ENCODE measurements at places on chromosomes 7 and 10. TPM values are rescaled to one million over a fixed set of nuclear protein-coding genes. Genes with fewer than 3 reads are reported as not detected.

DNA sequence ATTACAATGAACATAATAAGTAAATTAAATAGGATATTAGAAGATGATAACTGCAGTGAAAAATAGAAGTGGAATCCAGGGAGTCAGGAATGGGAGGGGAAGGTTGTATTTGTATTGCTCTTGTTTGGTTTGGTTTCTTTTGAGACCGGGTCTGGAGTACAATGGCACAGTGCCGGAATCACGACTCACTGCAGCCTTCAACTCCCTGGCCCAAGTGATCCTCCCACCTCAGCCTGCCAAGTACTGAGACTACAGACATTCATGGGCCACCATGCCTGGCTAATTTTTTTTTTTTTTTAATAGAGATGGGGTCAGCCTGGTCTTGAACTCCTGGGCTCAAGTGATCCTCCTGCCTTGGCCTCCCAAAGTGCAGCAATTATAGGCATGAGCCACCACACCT is 59.9 kb upstream of the LRRC4 start:
- no peak for DNase-seq

GRCh38 chr10:105023211-105024111 is 382.4 kb downstream of the SORCS3 start:
- no peak for DNase-seq

DNA sequence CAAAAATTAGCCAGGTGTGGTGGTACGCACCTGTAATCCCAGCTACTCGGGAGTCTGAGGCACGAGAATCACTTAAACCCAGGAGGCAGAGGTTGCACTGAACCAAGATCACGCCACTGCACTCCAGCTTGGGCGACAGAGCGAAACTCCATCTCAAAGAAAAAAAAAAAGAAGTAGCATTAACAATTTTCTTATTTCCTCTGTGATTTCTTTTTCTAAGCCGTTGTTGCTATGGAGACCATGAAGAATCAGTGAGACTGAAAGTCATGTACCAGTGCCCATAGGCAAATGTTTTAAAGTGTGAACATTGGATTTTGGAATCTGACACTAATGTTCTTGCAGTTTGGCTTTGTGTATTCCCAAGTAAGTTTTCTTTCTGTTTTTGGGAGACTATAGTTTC is 18.4 kb upstream of the MAP3K8 start:
- no peak for DNase-seq

- DNase-seq = no peak
These were observed 48.3 kb upstream of the CDC14C start for GRCh38 chr7:48876087-48876486.

DNA sequence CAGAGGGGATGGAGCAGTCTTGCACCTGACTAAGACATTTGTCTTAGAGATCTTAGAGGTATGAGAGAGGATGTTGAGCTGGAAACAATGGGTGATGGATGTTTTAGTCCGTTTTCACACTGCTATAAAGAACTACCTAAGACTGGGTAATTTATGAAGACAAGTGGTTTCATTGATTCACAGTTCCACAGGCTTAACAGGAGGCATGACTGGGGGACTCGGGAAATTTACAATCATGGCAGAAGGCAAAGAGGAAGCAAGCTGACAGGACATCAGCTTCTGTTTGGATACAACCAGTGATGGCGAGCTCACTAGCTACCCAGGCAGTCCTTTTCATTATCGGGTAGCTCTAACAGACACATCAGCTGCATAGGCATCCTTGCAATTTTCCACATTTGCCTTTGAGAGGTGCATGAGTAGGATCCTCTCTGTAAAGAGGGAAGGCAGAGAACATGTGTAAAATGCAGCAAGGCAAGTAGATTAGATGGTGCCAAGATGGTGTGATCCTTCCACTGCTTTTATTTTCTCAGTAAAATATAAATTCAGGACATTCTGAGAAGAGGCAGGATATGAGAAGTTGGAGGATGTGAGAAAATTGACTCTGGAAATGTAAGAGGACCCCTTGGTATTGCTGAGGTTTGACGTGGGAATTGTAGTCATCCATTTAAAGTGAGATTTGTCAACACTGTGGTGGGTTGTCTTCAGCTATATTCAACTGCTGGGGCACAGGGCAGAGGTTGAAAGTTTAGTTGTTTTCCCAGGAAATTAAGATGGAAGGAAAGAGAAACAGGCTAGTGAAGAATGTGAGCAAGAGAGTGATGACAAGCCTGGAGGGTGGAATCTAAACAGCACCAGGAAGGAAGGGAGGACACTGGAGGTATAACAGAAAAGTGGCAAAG is 1140.0 kb upstream of the AUTS2 start:
- DNase-seq = no peak

GRCh38 chr7:135620980-135621850 is 41.1 kb upstream of the STMP1 start:
- peak; percentile 77 for DNase-seq

DNA sequence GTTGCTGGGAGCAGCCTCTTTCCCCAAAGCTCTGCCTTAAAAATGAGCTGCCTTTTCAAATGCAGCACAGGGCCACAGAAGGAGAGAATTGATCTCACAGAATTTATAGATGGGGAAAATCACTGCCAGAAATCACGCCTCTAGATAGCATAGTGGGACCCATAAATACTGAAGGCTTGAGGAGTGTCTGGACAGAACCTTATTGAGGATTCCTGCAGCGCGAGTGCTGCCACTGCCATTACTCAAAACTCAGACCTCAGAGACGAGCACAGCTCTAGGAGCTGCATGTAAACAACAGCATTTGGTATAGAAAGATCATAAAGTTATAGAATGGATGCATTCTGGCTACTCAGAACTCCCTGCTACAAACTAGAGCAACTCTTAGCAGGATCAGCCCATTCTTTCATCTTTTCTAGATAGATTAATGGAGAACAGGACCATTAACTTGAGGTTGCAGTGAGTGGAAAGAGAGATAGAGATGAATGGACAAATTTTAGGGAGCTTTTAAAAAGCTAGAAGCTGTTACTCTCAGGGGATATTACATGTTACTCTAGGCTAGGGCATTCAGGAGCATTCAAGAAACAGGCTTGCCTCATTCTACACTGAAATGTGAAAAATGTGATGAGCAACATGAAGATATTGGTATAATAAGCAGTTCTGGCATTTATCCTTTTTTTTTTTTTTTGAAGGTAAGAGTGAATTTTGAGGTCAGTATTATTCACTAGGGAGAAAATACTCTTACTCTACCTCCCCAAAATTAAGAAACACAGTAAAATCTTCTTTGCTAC is 267.2 kb upstream of the SLC26A5 start:
- DNase-seq = no peak

DNA sequence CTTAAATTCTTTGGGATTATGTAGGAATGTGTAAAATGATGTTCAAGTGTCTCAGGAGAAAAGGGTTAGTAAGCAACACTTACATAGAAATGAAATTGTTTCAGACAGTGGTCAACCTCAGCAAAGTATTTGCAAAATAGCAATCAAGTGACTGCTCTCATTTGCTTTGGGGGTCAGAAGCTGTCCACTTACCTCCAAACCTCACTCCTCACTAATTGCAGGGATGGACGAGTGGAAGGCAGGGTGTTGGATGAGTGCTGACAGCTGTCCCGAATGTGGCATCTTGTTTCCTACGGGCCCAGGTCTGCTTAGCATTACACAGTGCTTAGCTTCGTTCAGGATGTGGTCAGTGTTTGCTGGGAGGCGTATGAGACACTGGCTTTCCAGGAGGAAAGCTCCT is 437.0 kb downstream of the SUGCT start:
- DNase-seq = peak; percentile 74

DNA sequence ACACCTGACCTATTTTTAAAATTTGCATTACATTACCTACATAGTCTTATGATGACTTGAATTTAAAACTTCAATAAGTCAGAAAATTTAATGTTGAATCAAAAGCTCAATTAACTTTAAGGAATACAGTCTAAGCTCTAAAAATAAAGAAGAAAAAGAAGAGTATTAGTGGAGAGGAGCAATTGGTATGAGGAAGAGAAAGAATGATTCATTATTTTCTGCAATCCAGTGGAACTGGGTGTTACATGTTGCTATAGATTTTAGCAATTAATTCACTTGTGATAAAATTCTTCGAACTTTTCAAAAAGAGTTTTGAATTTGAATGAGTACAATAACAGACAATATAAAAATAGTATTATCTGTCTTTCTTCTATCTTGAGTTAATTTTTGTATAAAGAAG is 158.9 kb upstream of the POT1 start:
- DNase-seq = no peak

GRCh38 chr7:95509199-95509598 is 23.5 kb downstream of the ASB4 start:
- DNase-seq = peak; percentile 45

- DNase-seq = no peak
These were observed 170.6 kb downstream of the PRKG1 start for GRCh38 chr10:51244748-51245490.

DNA sequence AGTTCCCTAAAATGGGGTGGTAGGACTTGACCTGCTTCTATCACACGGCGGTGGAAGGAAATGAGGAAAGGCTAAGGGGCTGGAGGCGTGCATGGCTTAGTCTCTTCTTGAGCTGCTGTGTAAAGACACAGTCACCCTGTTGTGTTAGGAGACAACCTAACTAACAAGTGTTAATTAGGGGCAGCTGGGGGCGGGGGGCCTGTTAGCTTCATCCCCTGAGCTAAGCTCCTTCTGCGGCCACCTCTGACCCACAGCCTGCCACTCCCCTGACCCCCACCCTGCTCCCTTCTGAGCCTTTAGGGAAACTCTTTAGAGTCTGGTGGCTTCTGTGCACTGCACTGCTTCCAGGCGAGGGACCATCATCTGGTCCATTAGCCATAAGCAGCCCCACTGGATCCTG is 28.0 kb downstream of the COL17A1 start:
- DNase-seq = no peak

DNA sequence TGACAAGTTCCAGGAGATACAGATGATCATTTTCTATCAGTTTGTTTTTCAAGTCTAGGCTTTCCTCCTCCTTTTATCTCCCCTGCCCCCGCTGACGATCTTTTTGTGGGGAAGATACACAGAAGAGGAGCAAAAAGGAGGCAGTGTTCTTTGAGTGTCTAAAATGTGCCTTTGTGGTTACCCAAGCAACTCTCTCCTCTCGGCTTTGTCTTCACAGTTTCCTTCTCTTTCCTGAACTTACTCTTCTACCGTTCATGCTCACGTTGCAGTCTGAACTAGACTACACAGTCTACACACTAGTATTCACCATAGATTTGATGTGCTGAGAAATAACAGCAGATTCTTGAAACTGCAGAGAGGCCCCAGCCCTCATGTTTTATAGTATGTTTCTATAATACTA is 23.6 kb downstream of the CEP41 start:
- no peak for DNase-seq

DNA sequence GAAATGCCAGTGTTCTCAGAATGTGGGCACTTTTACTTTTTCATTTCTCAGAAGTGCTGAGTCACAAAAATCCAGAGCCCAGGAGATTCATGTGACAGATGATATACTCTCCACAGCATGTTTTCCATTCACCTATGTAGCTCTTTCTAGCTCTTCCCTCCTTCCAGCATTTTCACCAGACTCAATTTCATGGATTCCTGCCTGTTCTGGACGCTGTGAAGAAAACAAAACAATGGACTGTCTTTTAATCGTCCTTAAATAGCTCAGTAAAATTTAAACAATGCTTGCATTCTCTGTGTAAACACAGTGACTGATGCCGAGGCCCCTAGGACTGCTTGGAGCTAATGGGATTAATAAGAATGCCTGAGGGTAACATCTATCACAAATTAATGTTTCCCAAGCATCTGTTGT is 25.5 kb downstream of the ZNF713 start:
- DNase-seq = peak; percentile 18

DNA sequence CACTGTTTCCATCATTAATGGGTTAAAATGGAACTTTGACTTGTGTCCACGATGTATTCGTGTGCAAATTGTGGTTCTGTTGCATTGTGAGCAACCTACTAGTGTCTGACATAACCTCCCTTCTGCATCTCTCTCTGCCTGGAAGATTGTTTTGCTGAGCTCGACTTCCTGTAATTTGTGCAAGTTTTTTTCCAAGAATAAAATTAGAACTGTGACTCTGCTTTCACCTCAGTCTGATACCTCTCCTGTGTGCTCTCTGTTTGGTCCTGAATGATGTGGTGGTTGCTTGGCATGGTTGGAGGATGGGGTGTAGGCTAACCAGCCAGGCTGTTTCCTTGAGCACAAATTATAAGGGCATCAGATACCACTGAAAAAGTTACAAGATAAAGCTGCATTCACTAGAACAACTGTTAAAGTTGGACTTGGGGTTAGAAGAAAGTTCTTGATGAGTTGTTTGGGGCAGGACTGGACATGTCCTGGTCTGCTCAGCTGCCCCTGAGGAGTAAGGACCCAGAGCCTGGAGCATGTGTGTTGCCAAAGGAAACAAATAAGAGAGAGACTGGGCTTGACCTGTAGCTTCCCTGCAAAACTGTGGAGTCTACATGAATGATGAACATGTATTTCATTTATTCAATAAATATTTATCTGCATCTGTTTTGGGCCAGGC is 1.9 kb upstream of the VOPP1 start:
- no peak for DNase-seq

DNA sequence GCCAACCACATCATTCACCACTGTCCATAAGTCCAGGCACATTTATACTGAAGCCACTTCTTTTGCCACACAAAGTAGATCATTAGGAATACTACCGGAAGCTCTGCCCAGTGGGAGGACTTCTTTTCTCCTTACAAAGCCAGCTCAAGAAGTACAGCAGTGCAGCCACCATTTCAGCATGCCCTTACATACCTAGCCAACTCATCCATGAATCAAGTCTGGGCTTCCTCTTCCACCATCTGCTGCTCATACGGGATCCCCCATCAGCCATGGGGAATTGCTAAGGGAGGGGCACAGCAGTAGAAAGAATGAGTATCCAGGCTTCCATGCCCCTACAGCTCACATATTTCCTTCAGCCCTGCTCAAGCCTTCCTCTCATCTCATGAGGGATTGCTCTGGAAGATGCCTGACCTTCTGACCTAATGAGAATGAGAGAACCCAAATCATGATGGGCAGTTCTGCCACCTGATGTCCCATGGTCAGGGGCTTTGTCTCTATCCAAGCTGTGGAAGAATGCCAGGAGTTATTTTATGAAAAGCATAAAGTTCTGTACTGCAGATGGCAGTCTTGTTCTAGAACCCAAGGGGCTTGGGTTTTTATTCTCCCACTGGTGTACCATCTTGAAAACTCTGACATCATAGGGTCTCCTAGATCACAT is 39.5 kb downstream of the ACSM6 start:
- no peak for DNase-seq

ITGB8 gene
- 17.8 TPM for total RNA-seq

P4HA1 gene
- 95.5 TPM for total RNA-seq

GPR15LG gene
- not detected for total RNA-seq

VPS26A gene
- 46.6 TPM for total RNA-seq

OPN4 gene
- not detected for total RNA-seq

CHST3 gene
- total RNA-seq = 59.0 TPM

WNT8B gene
- total RNA-seq = not detected

TMEM213 gene
- not detected for total RNA-seq

Data from A172 (cell line).